Karpas-422 (cell line): ENCODE measurements at places on chromosomes 12 and 14. TPM values are rescaled to one million over a fixed set of nuclear protein-coding genes. Genes with fewer than 3 reads are reported as not detected.

- no peaks in the 10 kb centered on the region for H3K27me3 ChIP-seq
- no peak overlapping the region for H3K27ac ChIP-seq
- no peaks in the 10 kb centered on the region for H3K4me1 ChIP-seq
- DNase-seq, result no peak
- H3K36me3 ChIP-seq, result no peaks in the 10 kb centered on the region
Measured at GRCh38 chr12:117572755-117573154, 211.3 kb upstream of the NOS1 start.

DNA sequence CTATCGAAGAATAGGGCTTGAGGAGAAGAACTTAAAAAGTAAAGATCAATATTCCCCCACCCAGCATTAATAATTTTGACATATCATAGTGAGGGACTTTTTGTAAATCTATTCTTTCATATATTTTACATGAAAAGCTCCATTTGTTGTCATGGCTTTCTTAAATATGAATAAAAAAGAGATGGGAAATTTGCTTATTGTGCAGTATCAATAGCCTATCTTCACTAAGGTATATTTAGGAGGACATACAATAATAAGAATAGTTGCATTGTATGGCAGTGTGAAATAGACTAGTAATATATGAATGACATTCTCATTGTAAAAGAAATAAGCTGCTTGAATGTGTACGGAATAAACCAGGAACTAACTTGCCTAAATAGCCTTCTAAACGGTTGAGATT, 5.5 kb upstream of the TCP11L2 start:
- H3K4me1 ChIP-seq, result peaks cover 40% of the 10 kb centered on the region
- H3K27ac ChIP-seq, result no peak overlapping the region
- H3K36me3 ChIP-seq, result no peaks in the 10 kb centered on the region
- DNase-seq, result no peak

DNA sequence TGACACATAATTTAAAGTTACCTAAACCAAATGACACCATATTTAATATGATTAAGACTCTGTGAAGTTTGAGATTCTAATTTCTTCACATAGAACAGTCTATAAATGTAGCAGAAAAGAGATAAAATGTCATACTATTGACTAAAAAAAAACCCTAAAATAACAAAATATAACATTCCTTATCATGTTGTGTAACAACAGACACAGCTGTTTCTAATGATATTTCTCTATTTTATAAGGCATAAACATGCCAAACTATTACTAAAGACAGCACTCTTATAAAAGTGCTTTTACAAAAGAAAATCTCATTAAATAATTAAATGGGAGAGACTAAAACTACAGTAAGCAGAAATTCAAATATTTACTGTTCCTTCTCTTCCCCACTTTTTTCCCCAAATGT, 49.4 kb downstream of the NOVA1 start:
- no peak for DNase-seq
- H3K4me3 ChIP-seq, result no peak overlapping the region
- no peaks in the 10 kb centered on the region for H3K36me3 ChIP-seq
- no peak overlapping the region for H3K27ac ChIP-seq
- no peaks in the 10 kb centered on the region for H3K27me3 ChIP-seq

DNA sequence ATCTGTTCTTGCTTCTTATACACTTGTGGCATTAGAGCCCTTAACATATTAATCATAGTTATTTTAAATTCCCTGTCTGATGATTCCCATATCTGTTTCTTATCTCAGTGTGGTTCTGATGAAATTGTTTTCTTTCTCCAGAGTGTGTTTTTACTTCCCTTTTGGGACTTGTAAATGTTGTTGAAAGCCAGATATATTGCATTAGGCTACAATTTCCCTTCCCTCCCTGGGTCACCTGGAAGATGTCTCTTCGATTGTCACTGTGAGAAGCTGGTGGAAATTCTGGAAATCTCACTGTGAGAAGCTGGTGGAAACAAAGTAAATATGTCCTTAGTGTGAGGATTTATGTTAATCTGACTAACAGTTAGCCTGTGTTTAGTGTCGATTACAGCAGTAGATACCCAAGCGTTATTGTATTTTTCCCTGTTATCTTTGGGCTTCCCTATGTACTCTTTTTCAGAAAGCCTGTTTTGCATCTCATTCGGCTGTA, 717.3 kb downstream of the TRHDE start:
- no peaks in the 10 kb centered on the region for H3K27me3 ChIP-seq
- DNase-seq, result no peak
- H3K4me3 ChIP-seq, result no peak overlapping the region
- no peaks in the 10 kb centered on the region for H3K36me3 ChIP-seq

DNA sequence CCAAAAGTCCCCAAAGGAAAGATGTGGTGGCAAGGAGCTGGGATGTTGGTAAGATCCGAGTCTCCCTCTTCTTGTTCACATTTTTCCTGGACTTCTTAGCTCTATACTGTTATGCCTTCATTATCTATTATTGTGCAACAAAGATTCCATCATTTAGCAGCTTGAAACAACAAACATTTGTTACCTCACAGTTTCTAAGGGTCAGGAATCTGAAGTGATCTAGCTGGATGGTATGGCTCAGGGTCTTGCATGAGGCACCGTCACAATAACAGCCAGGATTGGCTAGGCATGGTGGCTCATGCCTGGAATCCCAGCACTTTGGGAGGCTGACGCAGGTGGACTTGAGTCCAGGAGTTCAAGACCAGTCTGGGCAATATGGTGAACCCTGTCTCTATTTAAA, 51.1 kb upstream of the KRAS start:
- no peaks in the 10 kb centered on the region for H3K27me3 ChIP-seq
- no peaks in the 10 kb centered on the region for H3K36me3 ChIP-seq
- peaks cover 6% of the 10 kb centered on the region; the same call in 1 of the 2 replicates for H3K4me1 ChIP-seq
- DNase-seq, result no peak

Gene KLRD1
- total RNA-seq, result not detected in 2 replicates

Gene AMDHD1
- 0.29 and 0.56 TPM in 2 replicates for total RNA-seq

Gene STAC3
- 5.9 and 7.8 TPM in 2 replicates for total RNA-seq

Gene PROX2
- total RNA-seq, result 2.3 and 2.6 TPM in 2 replicates
